ENCODE measurements at places on chromosomes 3 and 15.
A peak's percentile ranks its signal among the peaks of the same experiment; 100 is the strongest.

- DNase-seq = no peak
These were observed 137.7 kb downstream of the TBC1D2B start for GRCh38 chr15:77939851-77940250.

- no peak for DNase-seq
These were observed 240.7 kb upstream of the DNAJC19 start for GRCh38 chr3:181230258-181230657.

- DNase-seq = no peak
These were observed 35.1 kb downstream of the USP3 start for GRCh38 chr15:63539521-63539920.

DNA sequence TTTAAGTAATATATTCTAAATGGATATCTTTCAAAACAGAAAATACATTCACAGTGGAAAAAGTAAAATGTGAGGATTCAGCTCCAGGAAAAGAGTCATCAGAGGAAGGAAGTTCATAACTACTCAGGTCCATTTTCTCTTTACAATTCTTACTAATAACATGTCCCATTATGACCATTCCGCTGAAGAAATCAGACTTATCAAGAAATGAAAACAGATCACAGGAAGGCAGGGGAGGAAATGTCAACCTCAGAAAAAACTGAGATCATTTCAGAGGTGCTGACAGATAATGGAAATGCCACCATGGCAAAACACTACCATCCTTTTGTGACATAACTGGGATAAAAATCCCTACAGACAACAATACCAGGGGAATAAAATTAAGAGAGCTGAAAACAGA is 139.5 kb downstream of the MAGI1 start:
- DNase-seq = no peak

GRCh38 chr3:13138833-13139145 is 65.6 kb upstream of the IQSEC1 start:
- no peak for DNase-seq

DNA sequence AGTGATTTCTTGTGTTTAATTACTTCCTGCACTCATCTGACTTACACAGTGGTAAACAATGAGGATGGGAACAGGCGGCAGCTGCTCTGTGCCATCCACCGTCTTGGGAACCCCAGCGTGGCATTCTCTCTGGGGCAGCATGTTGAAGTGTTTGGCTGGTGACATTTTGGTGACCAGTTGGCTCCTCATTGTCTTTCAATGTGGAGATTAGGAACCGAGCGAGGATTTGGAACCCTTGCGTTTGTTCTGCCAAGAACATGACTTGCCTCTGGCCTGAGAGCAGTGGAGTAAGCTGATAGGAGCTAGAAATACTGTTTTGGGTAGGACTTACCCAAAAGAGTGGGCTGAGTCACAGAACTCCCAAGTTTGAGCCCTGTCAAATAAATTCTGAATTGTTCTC is 88.8 kb downstream of the IGF1R start:
- DNase-seq = no peak

GRCh38 chr3:169475576-169475975 is 187.9 kb downstream of the MECOM start:
- DNase-seq = no peak

- no peak for DNase-seq
These were observed 66.8 kb upstream of the BCHE start for GRCh38 chr3:165903885-165904630.

DNA sequence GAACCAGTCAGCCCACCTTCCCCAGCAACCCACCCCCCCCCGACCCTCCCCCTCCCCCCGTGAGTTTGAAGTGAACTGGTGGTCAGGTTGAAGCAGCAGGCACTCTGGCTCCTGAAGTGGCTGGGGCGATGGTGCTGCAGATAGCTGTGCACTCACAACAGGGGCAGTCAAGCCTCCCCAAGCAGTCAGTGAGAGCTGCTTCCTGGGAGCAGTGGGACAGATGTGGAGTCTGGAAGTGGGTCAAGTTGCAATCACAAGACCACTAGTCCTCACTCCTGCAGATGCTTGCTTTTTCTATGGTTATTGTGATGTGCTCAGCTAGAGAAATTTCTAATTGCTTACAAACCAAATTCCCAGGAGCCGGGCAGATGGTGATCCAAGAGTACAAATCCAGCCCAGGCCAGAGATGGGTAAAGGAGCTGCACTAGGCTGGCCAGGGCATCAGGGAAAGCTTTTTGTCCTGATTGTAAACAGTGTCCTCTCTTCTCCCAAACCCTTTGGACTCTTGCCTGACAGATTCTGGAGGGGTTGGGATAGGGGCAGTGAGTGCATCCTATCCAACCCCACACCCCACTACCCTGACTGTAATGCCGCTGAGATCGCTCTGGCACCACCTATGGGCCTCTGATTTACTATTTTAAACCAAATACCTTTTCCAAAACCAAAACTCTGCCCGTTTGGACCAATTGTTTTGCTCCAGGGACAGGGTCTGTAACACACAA is 9.8 kb upstream of the CLPX start:
- DNase-seq = no peak

- DNase-seq = no peak
These were observed 26.8 kb downstream of the NFKBIZ start for GRCh38 chr3:101876142-101876541.

GRCh38 chr3:73405853-73406252 is 218.9 kb downstream of the PDZRN3 start:
- no peak for DNase-seq

- DNase-seq = no peak
These were observed 28.6 kb upstream of the SSR3 start for GRCh38 chr3:156583469-156583868.

GRCh38 chr15:76185716-76186115 is 125.6 kb downstream of the ETFA start:
- DNase-seq = no peak

DNA sequence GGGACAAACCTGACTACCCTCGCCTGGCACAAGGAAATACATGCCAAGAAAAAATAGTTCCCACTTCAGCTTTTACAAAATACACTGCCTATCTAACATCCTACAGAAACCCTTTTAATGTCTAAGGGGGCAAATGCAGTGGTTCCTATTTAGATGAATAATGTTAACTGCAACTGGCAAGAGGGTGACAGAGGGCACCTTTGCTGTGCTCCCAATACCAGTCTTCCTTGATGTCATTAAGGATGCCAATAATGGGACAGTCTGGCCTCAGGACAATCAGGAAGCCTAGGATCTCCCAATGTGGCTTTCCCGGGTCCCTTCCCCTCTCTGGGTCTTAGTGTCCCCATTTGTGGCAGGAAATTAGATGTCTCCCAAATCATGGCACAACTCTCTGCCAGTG is 13.9 kb downstream of the CSRNP1 start:
- no peak for DNase-seq

GRCh38 chr3:46049093-46049492 is 21.8 kb upstream of the XCR1 start:
- no peak for DNase-seq

- no peak for DNase-seq
These were observed 141.9 kb downstream of the SQOR start for GRCh38 chr15:45776772-45777171.

DNA sequence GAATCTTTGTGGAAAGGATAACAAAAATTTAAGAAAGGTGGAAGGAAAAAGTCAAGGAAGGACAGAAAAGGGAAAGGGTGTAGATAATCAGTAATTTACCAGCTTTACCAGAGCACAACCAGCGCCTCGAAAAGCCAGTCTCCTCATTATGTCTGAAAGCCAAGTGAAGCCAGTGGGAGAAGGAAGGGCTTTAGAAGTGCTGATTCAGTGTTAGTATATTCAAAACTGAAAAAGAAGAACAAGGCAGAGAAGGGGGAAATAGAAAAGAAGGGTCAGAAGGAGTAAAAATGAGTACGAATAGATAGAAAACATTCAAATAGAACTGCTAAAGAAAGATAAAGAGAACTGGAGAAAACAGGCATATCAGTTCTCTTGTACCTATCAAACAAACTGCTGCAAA is 4.1 kb downstream of the PBRM1 start:
- DNase-seq = no peak

DNA sequence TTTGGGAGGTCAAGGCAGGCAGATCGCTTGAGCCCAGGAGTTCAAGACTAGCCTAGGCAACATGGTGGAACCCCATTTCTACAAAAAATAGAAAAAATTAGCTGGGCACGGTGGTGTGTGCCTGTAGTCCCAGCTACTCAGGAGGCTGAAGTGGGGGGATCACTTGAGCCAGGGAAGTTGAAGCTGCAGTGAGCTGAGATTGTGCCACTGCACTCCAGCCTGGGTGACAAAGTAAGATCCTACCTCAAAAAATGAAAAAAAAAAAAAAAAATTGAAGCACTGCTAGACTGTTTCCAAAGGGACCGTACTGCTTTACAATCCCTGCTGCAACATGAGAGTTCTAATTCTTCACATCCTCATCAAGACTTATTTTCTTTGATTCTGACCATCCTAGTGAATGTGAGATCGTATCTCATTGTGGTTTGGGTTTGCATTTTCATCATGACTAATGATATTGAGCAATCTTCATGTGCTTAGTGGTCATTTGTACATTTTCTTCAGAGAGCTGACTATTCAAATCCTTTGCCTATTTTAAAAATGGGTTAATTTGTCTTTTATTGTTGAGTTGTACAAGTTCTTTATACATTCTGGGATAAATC is 10.8 kb downstream of the CMTM8 start:
- DNase-seq = no peak

- DNase-seq = no peak
These were observed 21.4 kb downstream of the SECISBP2L start for GRCh38 chr15:49024840-49025239.

GRCh38 chr3:58333206-58334012 is 717 bp downstream of the PXK start:
- peak; percentile 13 for DNase-seq

- no peak for DNase-seq
These were observed 199.1 kb downstream of the SI start for GRCh38 chr3:164879201-164879600.

GRCh38 chr3:185335799-185336198 is 27.1 kb upstream of the MAP3K13 start:
- DNase-seq = no peak

- no peak for DNase-seq
These were observed 59.6 kb downstream of the DLG1 start for GRCh38 chr3:197238842-197239241.

Data from stimulated activated CD4-positive, alpha-beta T cell treated with anti-CD3 and anti-CD28 coated beads, Interleukin-1b, Interleukin-23, amount 100 ng/mL, for 4 hours (primary cell).